ENCODE measurements at places on chromosomes 11 and 22. TPM values are rescaled to one million over a fixed set of nuclear protein-coding genes. Genes with fewer than 3 reads are reported as not detected.
A peak's percentile ranks its signal among the peaks of the same experiment; 100 is the strongest.

The MYOD1 gene
- polyA plus RNA-seq = not detected

DNA sequence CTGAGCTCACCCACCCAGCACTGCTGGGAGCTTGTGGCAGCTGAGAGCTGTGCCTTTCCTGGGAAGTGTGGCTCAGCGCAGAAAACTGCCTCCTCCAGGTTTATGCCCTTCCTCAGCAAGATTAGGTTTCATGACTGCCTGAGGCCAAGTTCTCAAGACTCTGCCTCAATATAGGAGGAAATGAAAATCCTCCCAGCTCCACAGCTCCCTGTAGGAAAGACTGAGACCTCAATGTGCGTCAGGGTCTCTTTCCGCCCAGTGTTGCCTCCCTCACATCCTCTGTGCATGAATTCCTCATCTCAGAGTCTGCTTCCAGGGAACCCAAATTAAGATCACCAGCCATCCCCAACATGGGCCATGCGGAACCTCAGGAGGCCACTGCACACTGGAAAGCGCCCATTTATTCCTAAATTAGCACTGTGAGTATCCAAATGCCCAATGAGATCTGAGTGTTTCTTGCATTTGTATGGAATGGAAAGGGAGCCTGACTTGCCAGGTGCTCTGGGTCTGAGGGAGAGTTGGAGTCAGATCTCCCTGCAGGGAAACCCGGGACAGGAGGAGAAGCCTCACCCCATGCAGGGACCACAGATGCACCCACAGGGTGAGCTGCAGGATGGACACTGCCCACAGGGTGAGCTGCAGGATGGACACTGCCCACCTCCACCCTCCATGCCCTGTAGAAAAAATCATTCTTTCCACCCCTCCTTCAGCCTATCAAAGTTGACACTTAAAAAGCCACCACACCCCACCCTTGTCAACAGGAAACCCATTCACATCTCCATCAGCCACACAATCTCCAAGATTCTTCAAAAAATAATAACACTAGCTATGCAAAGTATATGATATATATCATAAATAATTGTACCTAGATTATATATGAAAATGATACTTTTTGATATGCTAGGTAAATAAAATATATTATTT is 97.4 kb upstream of the IGLL5 start:
- no peak for DNase-seq

DNA sequence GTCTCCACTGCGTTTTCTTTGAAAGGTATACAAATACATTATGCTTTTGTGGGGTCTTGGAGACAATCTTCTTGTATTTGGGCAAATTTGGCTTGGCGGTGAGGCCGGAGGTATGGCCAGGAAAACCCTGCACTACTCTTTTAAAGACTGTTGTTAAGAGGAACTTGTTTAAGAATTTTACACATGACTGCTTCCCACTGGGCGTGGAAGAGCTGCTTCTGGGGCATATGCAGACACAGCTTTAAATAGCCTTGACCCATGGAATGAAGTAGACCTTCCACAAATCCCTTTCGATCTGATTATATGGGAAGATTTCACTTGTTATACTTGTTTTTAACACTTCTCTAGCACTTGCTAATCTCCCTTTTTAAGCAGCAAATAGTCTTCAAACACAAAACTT is 453.6 kb downstream of the MN1 start:
- no peak for DNase-seq

DNA sequence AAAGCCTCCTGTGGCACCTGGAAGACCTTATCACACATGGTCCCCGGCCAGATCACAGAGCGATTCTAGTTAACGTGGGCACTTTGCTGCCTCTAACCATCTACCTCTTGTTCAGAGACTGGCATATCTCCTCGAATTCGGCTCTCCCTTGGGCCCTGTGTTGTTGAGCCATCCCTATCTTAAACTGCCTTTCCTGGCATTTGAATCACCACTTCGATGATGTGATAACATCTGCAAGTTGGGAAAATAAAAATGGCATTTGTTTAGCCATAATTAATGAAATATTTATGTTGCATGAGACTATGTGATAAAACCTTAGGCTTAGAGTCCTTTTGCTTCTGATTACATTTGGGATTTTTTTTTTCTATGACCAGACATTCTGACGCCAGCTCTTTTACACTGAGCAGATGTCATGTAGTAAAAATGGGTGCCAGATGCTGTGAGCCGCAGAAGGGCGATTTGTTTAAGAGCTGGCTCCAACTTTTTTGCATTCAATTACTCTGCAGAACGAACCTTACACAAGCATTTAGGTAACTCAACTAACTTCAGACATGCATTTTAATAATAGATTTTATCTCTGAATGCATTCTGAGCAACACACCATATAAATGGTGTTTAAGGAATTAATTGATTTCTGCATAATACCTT is 58.5 kb upstream of the PARVA start:
- DNase-seq = no peak

The CLDN5 gene
- polyA plus RNA-seq = 40.9 TPM

The POTEH gene
- not detected for polyA plus RNA-seq

The SYT9 gene
- 4.8 TPM for polyA plus RNA-seq

The OR2D2 gene
- not detected for polyA plus RNA-seq

GRCh38 chr11:118953265-118953664 is 2.8 kb upstream of the UPK2 start:
- no peak for DNase-seq

DNA sequence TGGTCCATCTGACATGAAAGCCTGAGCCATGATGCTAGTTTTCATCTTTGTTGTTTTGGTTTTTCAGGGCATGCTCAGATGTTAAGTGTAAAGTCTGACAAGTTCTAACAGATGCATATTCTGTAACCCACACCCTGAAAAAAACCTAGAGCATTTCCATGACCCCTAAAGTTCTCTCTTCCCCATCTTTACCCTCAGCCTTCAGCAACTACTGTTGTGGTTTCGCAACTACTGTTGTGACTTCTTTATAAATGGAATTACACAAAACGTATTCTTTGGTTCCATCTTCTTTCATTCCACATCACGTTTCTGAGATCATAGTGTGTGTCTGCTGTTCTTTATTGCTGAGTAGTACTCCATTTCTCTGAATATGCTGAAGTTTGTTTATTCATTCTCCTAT is 65.1 kb upstream of the LDLRAD3 start:
- DNase-seq = no peak

DNA sequence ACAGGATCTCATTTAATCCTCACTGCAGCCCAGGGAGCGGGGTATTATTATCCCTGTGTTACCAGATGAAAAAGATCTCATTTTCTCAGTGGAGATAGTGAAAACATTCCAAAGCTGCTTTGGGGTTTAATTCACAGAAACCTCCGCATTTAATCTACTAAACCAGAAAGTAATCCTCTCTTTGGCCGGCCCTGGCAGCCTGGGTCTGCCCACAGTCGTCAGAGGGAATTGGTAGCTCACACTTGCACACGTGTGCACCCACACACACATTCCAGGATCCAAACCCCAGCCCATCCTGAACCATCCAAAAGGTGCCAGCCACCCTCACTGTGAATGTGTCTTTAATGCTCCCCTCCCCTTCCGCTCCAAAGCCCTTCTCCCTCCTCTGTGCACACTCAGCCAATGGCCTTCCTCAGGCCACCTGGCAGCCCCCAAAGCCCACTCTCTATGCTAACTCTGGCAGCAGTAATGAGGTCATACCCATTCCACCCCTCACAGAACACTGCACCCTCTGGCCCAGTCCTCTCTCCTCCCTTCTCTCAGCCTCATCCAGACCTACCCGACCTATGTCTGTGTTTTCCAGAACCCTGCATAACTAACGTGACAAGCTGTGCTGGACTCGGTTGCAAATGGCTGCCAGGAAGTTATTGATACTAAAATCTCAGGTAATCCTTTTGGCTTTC is 466.2 kb downstream of the SOX6 start:
- DNase-seq = no peak

DNA sequence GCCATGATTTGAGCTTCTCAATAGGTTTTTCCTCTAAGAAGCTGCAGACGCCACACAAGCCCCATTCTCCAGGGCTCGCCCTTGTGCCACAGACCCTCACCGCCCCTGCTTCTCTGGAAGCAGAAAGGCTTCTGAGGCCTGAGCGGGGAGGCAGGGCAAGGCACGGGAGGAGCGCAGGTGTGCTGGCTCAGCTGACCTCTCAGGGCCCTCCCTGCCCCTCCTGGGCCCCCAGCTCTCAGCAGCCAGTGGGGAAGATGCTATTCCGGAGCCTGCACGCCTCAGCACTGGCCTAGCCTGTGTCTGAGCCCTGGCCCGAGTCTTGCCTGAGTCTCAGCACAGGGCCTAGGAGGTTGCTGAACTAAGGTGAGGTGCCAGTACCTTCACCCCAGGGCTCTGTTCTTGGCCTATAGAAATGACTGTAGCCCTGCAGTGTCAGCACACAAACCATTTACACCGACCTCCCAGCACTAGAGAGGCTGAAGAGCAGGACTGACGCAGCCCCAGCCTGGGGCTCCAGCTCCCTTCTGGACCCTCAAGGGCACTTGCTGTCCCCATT is 47.1 kb upstream of the LMO1 start:
- no peak for DNase-seq

DNA sequence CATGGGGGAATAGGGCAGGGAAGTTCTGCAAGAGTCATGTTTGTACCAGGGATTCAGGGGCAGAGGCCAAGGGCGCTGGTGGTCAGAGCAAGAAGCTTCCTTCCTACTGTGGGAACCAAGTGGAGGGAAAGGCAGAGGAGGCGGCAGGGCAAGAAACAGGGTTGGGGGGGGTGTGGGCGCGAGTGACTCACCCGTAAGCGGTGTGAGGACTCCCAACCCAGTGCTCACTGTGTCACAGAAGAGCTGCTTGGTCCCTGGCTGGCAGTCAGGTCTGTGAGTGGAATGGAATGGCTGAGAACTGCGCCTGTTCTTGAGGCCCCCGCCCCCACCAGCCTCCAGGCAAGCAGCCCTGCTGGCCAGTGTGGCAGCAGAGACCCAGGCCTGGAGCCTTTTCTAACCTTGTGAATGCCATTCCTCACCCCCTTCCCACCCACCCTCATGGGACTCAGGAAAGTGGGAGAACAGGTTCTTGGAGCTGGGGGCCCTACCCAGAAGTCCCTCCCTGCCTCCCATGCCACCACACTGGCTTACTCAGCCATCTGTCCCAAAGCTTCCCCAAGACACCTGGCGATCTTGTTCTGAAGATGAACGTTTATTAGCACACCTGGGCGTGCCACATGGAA is 4.7 kb downstream of the LRRC10B start:
- DNase-seq = no peak

- no peak for DNase-seq
Observed at GRCh38 chr11:2212411-2213251, 41.0 kb upstream of the TH start.

- DNase-seq = peak; percentile 17
Observed at GRCh38 chr11:1382831-1383607, 6.7 kb upstream of the BRSK2 start.

The JHY gene
- 12.9 TPM for polyA plus RNA-seq

DNA sequence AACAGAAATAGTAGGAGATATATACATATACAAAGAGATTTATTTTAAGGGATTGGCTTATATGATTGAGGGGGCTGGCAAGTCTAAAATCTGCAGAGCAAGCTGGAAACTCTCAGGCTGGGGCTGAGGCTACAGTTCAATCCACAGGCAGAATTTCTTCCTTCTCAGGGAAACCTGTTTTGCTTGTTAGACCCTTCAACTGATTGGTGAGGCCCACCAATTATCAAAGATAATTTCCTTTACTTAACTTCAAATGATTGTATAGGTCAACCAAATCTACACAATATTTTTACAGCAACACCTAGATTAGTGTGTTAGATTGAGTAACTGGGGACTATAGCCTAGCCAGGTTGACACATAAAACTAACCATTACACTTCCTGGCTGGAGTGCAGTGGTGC is 4.7 kb upstream of the PLEKHB1 start:
- no peak for DNase-seq

DNA sequence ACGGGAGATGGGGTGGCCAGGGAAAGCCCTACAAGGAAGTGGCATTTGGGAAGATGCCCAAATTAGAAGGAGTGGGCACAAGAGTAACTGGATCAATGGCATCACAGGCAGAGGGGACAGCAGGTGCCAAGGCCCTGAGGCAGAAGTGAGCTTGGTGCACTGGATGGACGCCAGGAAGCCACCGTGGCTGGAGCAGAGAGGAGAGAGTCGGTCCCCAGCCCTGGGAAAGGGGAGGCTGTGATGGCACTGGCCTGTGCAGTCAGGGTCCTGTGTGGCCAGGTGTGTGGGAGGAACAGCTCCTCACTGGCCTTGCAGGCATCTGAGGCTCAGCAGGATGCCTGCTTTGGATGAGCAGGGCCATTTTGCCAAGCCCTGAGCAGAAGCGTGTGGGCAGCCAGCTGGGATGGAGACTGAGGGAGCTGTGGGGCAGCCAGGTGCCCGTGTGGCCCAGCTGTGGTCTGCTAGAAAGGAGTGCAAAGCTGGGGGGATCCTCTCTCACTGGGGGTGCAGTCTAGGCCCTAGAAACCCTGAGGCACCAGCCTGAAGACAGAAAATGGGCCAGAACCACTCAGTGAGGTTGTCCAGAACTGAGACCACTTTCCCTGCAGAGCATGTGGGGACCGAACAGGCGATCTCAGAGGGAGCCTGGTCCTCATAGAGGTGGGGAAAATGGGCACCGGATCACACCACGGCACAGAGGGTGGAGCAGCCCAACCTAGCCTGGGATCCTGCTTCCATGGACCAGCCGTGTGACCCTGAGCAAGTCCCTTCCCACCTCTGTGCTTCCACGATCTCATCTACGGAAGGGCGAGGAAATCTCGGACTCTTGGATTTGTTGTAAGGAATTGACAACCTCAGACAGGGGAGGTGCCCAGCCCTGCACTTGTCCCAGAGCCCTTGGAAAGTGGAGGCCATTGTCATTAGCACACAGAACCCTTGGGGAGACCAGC is 78.6 kb upstream of the RTL6 start:
- DNase-seq = no peak

DNA sequence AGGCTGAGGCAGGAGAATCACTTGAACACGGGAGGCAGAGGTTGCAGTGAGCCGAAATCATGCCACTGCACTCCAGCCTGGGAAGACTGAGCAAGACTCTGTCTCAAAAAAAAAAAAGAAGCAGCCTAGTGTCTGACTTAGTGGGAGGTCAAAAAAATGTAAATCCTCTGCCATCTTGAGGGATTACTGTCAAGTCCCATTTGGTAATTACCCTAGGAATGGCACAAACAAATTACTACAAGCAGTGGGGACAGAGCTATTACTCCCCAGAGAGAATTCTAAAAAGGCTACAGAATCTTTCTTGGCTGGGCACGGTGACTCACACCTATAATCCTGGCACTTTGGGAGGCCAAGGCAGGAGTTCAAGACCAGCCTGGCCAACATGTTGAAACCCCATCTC is 3.8 kb downstream of the SERPING1 start:
- no peak for DNase-seq

The HBB gene
- polyA plus RNA-seq = 110 TPM

GRCh38 chr22:45891021-45891421 is 85.9 kb downstream of the WNT7B start:
- DNase-seq = no peak

GRCh38 chr11:64341429-64341828 is 1.4 kb downstream of the CCDC88B start:
- DNase-seq = no peak

- no peak for DNase-seq
Observed at GRCh38 chr11:133162227-133162626, 370.1 kb downstream of the OPCML start.
